ENCODE measurements at places on chromosomes 7 and 10.

DNA sequence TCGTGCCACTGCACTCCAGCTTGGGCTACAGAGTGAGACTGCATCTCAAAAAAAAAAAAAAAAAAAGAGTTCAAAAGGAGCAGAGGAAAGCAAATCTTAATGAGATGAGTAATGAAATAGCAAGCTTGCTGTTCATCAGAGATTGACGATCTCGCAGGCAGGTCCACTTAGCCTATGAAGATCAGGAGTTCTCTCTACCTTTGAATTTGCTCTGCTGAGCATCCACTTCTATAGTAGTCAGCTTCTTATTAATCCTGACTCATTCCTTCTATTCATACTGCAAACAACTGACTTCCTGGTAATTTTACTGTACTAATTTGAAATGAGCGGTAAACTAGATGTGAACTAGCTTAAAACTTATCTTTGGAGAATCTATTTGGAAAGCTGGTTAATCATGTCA lies 1014.6 kb downstream of the GATA3 start:
- DNase-seq: peak; percentile 18

- DNase-seq: peak; percentile 47
Observed at GRCh38 chr10:2951235-2951835, 116.0 kb upstream of the PFKP start.

DNA sequence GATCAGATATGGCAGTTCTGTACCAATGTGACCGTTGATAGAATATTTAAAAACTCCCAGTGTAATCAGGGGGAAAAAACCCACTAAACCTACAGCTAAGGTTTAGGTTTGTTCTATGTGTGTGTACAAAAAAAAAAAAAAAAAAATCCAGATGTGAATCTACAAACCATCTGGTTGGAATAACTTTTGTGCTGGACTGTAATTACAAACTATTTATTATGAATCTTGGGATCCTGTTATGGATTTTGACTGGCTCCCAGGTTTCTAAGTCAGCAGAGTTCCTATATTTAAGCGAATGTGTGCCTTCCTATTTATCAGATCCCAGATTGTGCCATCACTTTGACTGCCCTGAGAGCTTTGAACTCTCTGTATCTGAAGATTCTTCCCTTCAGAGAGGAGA lies 29.1 kb downstream of the BMPER start:
- no peak for DNase-seq

DNA sequence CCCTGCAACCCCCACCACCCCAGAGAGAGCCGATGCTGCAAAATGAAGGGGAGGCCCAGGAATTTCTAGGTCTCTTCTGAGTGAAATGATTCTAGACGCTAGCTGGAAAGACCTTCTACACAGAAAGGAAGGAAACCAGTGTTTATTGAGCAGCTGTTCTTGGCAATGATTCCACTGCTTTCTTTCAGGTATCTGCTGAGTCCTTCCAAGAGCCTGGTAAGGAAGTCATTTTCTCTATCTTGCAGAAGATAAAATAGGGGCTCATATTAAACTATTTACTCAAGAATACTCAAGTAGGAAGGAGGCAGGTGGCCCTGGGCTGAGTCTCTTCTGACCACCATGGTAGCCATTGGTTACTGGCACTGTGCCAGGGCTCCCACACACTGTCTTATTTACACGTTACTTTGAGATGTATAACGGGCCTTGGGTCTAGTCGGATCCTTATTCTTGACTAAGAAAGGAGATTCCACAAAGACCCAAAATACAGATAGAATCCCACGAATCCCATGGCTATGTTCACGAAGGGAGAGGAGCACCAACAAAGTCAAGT lies 112.1 kb downstream of the GALNT11 start:
- DNase-seq: no peak

DNA sequence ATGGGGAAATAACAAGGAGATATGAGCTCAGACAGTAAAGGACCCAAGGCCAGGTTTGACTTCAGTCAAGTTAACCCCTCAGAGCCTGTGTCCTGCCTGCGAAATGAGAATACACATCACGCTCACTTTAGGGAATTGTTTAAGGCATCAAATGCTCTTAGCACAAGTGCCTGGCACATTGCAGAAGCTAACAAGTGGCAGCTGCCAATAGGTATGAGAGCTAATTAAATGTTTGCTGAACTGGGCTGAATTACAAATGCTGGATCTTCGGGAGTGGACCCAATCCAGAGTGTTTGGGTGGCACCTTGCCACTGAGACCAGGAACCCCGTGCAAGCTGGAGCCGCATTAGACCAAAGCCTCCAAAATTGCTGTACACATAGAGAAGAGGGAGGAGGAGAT lies 136.8 kb downstream of the C10orf90 start:
- no peak for DNase-seq

DNA sequence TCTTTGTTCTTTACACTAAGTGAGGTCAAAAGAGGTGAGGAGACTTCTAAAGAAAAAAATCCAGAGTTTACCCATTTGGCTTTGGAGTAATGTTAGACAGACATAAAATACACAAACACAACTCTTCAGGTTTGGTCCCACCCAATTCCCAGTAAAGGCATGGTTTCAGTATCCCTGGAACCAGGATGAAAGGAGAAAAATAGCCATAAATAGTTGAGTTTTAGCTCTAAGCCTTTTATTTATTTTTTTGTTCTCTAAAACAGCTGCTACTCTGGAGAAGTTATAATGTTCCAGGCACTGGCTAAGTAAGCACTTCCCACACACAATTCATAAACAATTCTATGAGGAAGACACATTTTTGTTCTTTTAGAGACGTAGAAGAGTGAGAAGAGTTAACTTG lies 4.0 kb downstream of the ABCB1 start:
- DNase-seq: no peak

DNA sequence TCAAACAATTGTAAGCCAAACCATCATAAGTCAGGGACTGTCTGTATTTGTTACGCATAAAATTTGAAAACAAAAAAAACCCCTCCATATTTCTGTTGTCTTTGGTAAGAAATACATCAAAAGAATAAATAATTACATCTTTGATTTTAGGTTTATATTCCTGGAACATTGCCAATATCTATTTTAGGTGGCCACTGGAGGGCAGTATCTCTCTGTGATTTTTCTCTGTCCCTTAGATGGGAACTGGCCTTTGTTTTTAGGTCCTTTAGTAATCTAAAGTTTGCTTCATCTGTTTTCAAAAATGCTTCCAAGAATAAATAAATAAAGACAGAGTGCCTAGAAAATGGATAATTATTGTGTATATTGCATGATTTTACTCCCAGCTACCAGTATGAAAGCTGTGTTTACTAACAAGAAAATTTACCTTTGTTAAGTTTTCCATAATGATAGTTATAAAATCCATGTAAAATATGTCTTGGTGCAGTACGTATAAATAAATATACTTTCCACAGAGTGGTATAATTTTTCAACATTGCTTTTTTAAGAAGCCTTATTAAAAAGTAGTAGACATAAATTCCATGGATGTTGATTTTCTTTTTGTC lies 64.2 kb downstream of the PHYHIPL start:
- no peak for DNase-seq

DNA sequence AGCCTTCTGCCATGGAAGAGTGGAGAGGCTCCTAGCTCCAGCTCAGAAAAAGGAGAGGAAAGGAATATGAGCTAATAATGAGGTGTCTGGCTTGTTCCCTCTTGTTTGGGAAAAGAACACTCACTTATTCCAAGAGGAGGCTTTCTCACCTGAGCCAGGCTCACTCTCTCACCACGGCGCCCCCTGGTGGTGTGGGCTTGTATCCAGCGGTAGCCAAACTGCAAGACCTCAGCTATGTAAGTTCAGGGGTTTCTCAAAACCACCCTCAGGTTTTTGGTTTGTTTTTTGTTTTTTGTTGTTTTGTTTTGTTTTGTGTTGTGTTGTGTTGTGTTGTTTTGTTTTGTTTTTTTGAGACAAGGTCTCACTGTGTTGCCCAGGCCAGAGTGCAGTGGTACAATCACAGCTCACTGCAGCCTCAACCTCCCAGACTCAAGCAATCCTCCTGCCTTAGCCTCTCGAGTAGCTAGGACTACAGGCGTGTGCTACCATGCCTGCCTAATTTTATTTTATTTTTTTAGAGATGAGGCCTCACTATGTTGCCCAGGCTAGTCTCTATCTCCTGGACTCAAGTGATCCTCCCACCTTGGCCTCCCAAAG lies 124.0 kb downstream of the TMEM130 start:
- peak; percentile 77 for DNase-seq

- no peak for DNase-seq
Observed at GRCh38 chr7:144776447-144776846, 59.4 kb downstream of the TPK1 start.

DNA sequence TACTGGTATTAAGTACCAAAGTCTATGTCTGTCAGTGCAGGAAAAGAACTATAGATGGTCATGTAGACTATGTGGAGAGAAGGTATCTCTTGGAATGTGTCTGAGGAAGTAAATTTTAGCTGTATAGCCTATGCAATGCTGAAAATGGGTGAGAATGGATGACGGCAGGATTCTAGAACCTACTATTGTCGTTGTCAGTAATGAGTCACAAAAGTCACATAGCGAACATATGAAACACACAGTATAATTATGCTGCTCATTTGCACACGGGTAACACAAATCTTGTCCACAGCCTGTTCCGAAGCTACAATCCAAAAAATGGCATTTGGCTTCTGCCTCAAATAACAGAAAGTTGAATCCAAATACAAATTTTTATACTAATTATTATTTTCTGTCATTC lies 33.6 kb upstream of the KMT2E start:
- no peak for DNase-seq

- no peak for DNase-seq
Observed at GRCh38 chr7:51759985-51760384, 443.4 kb upstream of the COBL start.

- DNase-seq: no peak
Observed at GRCh38 chr7:136251826-136252225, 274.7 kb upstream of the MTPN start.

GRCh38 chr7:20598459-20599309 lies 16.8 kb upstream of the ABCB5 start:
- DNase-seq: no peak

DNA sequence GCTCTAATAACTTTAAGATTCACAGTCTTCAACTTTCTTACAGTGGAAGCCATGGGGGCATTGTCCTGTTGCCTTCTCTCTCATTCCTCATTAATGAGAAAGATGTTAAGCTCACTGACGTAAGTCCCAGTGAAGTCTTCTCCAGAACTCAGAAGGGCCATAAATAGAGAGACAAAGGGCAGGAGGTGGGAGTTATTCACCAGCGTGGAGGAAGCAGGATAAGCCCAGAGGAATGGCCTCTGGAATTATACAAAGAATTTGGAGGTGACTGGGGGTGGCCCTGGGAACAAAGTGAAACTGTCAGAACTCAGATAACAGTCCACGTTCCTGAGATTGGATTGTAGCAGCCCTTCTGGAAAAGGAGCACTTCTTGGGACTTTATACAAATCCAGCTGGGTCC lies 52.4 kb downstream of the SORBS1 start:
- no peak for DNase-seq

GRCh38 chr10:131723297-131724168 lies 177.3 kb upstream of the PPP2R2D start:
- no peak for DNase-seq

GRCh38 chr10:89207181-89207800 lies at the start of gene CH25H:
Gene CH25H, minus strand, starts transcription at chr10:89207317. Its CDS starts 25 bp downstream, at chr10:89207292.
- DNase-seq: peak; percentile 71

- no peak for DNase-seq
Observed at GRCh38 chr7:10205696-10206095, 768.0 kb upstream of the PHF14 start.

GRCh38 chr7:119711104-119711503 lies 561.9 kb upstream of the KCND2 start:
- DNase-seq: no peak

DNA sequence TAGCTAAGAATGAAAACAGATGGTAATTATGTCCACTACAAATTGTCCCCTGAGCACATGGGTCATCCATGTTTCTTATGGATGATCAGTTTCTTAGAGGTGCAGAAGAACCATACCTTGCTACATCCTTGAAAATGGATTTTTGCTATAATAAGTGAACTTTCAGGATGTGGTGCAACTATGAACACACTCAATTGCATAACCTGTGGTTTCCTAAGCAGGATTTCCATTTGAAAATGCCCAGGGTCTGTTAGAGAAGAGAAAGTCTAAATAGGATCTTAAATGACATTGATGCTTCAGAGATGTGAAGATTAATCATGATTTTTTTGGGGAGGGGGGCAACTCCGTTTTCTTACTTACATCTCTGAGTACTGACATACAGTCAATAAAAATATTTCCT lies 39.6 kb upstream of the CACNB2 start:
- DNase-seq: no peak

DNA sequence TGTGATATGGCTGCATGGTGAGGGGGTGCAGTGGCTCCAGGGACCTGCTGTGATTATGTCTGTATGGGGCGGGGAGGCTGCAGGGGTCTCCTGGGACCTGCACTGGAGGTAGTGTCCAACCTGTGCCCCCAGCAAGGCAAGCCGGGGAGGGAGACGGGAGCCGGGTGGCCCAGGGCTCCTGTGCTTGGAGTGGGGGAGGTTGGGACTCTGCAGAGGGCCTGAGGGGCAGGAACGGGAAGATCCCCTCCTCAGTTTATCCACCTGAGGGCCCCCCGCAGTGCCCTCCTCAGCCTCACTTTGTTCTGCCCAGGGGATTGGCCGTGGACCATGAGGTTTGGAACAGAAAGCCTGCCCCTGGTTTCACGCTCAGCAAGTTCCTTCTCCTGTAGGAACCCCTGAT lies 22.8 kb upstream of the PWWP2B start:
- no peak for DNase-seq

- no peak for DNase-seq
Observed at GRCh38 chr10:60717852-60718251, 60.4 kb upstream of the CDK1 start.

DNA sequence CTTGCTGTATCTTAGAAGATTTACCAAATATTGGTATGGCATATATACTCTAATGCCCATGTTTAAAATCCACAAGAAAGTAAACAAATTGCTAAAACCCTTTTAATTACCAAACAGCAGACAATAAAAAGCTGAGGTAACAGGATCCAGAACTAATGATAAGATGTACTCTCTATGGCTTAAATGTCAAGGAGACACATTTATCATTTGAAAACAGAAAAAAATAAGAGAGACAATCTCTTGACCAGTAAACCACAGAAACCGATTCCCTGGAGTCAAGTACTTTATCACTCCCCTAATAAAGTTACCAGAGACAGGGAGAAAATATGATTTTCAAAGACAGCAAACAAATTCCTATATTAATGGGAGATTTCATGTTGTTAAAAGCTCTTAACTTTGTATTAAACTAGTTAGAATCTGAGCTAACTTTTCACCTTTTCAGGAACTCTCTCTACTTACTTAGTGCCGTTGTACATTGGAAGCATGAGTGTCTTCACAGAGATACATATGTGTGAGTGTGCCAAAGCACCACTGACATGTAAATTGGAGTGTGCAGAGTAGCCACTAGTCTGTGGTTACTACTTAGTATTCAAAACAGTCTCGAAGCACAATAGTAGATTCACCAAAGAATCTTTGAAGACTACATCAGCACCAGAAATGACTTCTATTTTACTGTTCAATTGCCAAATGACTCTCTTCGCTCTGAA lies 44.2 kb downstream of the TSPAN12 start:
- no peak for DNase-seq

GRCh38 chr7:44955733-44956132 lies 23.1 kb downstream of the MYO1G start:
- no peak for DNase-seq

- DNase-seq: no peak
Observed at GRCh38 chr10:10317151-10317550, 700.5 kb upstream of the CELF2 start.

GRCh38 chr10:60006062-60006461 lies 99.7 kb upstream of the CCDC6 start:
- no peak for DNase-seq

GRCh38 chr10:119542988-119543813 lies 682 bp upstream of the RGS10 start:
- peak; percentile 79 for DNase-seq
